ENCODE measurements at places on chromosomes 4 and X.
A peak's percentile ranks its signal among the peaks of the same experiment; 100 is the strongest.

DNA sequence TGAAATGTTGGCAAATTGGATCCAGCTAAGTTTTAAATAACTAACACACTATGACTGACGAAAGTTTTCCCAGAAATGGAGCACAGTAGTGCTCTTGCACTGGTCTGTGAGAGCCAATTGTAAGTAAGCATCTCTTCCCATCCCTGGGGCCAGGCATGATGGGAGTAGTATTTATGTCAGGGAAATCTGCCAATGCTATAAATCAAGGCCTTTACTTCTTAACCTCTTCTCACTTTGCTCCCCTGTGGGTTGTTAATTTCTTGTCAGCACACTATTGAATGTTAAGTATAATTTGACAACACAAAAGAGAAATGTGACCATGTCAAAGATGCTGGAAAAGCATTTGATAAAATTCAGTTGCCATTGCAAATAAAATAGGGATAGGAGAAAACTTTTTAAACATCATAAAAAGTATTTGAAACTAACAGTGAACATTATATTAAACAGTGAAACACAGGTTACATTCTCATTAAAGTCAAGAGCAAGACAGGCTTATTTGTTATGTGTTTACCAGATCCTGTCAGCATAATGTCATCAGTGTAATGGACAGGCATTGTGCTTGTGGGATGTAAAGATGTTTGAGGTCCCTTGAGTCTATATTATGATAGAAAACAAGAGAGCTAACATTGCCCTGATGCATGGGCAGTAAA is 5.0 kb downstream of the F8A1 start:
- peak; percentile 34 for DNase-seq

DNA sequence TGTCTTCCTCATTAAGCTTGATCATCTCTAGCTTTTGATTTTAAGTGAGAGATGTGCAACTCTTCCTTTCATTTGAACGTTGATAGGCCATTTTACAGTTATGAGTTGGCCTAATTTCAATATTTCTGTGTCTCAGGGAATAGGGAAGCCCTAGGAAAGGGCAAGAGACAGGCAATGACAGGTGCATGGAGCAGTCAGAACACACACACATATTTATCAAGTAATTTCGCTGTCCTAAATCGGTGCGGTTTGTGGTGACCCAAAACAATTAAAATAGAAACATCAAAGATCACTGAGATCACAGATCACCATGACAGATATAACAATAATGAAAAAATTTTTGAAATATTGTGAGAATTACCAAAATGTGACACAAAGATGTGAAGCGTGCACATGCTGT is 87.7 kb upstream of the LSM6 start:
- DNase-seq: no peak

GRCh38 chr4:110019153-110019552 is 106.5 kb downstream of the EGF start:
- no peak for DNase-seq

DNA sequence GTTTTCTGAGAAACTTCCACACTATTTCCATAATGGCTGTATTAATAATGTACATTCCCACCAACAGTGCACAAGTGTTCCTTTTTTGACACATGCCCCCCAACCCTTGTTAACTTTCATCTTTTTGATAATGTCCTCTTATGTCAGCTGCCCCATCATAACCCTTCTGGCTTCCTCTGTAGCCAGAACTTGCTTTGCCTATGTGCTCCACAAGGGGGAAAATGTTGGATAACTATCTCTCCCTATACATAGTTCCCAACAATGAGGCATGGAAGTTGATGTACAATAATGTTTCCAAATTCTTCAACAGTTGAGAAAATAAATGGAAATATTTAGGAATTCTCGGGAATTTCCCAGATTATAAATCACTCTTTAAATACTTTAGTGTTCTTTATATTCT is 142.9 kb downstream of the ASB9 start:
- DNase-seq: no peak

GRCh38 chr4:98466868-98467599 is 191.4 kb downstream of the TSPAN5 start:
- peak; percentile 40 for DNase-seq

DNA sequence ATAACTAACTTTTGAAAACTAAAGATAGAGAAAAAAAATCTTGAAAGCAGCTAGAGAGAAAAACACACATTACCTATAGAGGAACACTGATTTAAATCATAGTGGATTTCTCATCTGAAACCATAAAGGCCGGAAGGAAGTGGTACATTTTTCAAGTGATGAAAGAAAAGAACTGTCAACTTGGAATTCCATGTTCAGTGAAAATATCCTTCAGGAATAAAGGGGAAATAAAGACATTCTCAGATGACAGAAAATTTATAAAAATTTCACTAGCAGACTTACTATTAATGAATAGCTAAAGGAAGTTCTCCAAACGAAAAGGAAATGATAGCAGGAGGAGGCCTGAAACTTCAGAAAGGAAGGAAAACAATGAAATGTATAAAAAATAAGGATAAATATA is 7.6 kb upstream of the JADE3 start:
- DNase-seq: no peak

DNA sequence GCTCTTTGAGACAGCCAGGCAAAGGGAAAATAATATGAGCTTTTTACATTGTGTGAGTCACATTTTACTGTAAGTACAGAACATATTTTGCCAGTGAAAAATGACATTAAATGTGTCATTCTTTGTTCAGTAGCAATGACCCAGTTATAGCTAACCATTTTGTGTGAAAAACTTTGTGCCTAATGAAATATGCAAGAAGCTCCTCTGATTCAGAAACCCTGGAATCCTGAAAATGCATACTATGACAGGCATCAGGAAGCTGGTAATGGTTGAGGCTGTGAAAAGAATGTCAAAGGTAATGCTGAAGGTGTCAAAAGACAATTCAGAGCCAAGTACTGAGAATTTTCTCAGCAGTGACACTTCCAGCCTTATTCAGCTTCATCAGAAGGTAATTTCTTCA is 549.5 kb upstream of the SMIM31 start:
- DNase-seq: no peak

GRCh38 chrX:106588801-106589200 is 23.0 kb upstream of the RADX start:
- DNase-seq: no peak

DNA sequence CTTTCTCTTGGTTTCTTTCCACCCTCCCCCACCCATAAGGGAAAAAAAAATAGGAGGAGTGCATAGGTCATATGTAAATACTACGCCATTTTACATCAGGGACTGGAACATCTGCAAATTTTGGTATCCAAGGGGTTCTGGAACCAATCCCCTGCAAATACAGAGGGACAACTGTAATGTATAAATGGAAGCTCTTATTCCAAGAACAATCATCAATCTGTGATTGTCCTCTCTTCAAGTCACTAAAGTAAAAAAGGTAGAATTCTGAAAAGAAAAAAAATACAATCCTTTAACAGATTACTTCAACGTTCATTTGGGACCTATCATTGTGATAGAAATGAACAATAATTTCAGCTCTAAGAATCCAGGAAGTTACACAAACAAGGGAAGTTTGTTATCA is 13.6 kb downstream of the PPA2 start:
- DNase-seq: no peak

DNA sequence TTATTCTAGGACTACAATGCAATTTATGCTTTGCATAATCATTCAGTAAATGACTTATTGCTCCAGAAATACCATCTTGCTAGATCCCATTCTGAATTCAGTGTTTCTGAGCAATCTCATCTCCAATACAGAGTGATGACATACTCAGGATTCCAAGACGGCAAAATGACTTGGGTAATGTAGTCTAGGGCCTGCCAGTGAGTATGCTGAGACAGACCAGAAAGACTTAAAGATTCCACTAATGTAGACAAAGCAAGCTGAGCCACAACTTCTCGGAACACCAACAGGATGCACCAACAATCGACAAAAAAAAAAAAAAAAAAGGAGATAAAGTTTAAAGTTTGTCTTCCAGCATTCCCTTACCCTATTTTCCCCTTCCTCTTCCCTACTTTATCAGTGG is 919 bp upstream of the SEC24B start:
- DNase-seq: peak; percentile 78

DNA sequence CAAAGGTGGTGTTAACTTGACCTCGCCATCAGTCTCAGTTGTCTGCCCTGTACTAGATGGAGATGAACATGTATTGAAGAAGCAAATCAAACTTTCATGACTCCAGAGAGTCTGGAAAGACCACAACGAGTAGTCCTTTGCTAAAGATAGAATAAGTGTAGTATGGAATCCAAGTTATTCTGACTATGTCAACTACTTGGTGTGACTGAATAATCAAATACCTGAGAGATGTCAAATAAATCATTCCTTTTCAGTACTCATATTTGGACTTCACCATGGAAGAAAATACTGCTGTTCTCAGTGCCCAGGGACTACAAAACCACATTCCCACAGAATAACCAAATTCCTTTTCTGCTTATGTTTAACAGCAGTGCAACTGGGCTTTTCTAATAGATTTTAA is 161.2 kb upstream of the SPRY1 start:
- peak; percentile 88 for DNase-seq

DNA sequence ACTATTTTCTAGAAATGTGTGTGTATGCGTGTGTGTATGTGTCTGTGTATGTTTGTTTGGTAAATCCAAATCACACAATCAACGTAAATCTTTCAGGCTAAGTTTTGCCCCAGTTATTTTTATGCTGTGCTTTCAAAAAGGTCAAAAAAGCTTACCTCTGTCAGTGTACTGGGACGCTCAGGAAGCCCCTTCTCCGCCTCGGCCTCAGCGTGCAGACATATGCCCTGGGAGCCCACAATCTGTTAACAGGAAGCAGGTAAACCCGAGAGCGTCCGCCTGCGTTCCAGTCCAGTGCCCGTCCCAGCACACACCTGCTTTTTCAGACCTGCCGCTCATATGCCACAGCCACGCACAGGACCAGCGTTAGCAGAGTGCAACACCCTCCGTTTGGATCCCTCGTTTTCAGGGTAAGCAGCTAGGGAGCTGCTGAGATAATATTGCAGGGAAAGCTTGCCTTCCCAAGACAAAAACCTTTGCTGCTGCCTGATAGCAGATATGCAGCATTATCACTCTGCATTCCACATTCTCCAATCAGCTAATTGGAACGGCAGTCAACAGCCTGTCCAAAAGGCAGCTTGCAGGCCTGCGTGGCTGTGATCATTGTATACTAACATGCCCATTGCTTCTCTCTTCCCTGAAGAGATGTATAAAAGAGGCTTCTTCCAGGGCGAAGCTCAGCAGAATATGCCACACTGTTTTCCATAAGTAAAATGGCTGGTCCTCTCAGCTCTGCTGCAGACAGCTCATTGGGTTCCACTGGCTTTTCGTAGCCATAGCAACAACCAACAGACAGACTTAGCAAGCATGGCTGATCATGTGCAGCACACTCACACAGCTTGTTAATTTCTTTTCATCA is at the start of gene SORBS2:
Gene SORBS2 (minus strand): TSS at position 686 of the 856 bp plus-strand sequence. CDS start 121,623 bp downstream, outside the sequence.
- peak; percentile 22 for DNase-seq

DNA sequence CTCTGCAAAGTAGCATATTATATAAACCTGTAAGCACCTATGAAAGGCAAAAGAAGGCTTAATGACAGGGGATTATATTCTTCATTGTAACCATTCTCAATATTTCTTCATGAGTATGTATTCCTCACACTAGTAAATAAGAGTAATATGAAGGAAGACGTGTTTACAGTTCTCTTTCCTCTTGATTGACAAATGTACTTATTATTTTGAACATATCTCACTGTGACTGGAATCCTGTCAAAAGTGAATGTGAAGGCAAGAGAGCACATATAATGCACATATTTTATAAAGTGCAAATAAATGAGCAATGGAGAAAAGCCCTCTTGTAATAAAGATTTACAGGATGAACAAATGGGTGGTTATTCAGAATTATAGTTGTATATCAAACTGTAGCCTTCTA is 19.7 kb downstream of the FAM47A start:
- no peak for DNase-seq

DNA sequence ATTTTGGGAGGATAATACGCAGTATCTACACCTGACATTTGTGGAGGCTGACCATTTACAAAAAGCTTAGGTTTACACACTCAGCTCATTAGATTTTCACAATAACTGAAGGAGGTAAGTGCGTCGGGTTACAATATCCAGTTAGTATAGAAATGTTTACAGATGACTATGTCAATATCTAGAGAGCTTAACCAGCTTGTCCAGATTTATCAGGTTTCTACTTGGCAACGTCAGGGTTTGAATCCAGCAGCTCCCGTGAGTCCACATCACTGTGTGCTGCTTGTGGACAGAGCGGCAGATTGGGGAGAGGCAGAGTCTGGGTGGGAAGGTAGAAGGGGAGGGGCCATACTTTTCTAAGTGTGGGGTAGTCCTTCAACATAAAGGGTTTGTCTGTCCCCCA is 28.3 kb downstream of the ARHGAP10 start:
- DNase-seq: no peak

GRCh38 chr4:186723292-186724057 is at the start of gene FAT1:
Gene FAT1, minus strand, starts transcription at chr4:186723856. Its CDS starts 14,029 bp downstream, at chr4:186709827.
- DNase-seq: peak; percentile 67

GRCh38 chr4:102554992-102555391 is 53.8 kb downstream of the NFKB1 start:
- DNase-seq: no peak

- DNase-seq: no peak
These were observed 147.1 kb downstream of the NAA11 start for GRCh38 chr4:79178760-79179159.

- no peak for DNase-seq
These were observed 26.2 kb upstream of the MAP9 start for GRCh38 chr4:155402941-155403340.

DNA sequence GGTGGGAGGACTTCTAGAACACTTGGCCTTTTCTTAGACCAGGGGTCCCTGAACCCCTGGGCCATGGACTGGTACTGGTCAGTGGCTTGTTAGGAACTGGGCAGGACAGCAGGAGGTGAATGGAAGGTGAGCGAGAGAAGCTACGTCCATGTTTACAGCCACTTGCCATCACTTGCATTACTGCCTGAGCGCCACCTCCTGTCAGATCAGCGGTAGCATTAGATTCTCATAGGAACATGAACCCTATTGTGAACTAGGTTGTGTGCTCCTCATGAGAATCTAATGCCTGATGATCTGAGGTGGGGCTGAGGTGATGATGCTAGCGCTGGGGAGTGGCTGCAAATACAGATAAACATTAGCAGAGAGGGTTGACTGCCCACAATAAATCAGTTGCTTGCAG is 100.9 kb upstream of the IGFBP7 start:
- DNase-seq: no peak

DNA sequence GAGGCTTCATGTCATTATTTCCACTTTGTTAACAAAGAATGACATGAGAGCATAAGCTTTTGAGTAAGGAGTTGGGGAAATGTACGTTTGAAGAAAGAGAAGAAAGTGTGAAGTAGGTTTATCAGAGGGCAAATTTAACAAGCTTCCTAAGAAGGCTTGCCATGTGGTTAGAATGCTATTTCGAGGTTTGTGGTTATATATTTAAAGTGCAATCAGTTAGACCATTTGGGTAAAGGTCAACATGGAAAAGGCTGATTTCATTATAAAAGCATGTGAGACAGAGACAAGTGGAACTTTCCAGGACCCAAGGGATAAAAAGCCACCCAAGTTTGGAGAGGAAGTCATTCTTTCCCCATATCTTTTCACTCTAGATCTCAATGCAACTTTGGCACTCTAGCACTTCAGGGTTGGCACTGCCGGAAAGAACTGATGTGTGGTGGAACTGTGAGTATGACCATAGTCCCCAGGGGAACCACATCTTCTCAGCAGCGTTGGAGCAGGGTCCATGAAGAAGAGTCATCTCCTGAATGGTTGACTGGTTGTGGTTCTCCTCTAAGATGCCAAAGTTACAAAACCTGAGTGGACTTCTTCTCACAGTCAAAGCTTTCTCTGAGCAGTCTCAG is 529.9 kb downstream of the MID1IP1 start:
- DNase-seq: no peak

- no peak for DNase-seq
These were observed 40.4 kb downstream of the GPC4 start for GRCh38 chrX:133374874-133375387.

GRCh38 chrX:149121206-149121920 is 383.7 kb downstream of the IDS start:
- DNase-seq: no peak

GRCh38 chr4:83214079-83214478 is 70.5 kb downstream of the COQ2 start:
- DNase-seq: no peak

Data from EH (cell line).